Amniotic stem cell (primary cell): ENCODE measurements at places on chromosomes 3 and 15.

GRCh38 chr3:88307666-88308065 is 157.9 kb downstream of the C3orf38 start:
- DNase-seq: no peak

- DNase-seq: no peak
Observed at GRCh38 chr3:72329354-72329753, 518.9 kb downstream of the SHQ1 start.

- no peak for DNase-seq
Observed at GRCh38 chr15:34628577-34629152, 45.2 kb upstream of the GOLGA8B start.

GRCh38 chr3:183161552-183162336 is 790 bp downstream of the LAMP3 start:
- no peak for DNase-seq

DNA sequence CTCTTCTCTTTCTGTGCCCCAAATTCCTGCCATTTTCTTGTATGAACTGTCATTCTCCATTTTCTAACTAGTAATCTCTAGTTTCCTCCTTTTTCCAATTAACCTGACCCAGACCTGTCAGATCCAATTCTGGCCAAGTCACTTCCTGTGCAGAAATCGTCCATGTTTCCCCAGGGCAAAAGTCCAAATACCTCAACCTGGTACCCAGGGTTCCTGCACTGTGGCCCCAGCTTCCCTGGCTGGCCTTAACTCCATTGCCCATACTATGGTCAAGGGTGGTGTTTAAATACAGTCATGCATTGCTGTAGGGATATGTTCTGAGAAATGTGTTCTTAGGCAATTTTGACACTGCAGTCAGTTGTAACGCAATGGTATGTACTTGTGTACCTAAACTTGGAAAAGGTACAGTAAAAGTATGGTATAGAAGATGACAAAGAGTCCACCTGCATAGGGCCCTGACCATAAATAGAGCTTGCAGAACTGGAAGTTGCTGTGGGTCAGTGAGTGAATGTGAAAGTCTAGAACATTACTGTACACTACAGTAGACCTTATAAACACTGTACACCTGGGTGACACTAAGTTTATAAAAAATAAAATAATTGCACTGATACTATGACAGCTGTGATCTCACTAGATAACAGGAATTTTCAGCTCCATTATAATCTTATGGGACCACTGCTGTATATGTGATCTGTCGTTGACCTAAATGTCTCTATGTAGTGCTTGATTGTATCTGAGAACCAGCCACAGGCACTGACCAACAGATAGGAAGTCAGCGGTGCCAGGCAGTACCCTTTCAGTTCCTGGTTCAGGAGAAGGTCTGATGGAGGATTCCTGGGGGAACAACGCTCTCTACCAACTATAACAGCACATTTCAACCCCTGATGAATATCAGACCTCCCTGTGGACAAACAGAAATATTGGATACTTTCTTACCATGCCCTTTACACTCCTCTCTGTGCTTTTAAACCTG is 336.1 kb upstream of the PROK2 start:
- no peak for DNase-seq

GRCh38 chr15:95864467-95864886 is 466.0 kb upstream of the NR2F2 start:
- DNase-seq: no peak

DNA sequence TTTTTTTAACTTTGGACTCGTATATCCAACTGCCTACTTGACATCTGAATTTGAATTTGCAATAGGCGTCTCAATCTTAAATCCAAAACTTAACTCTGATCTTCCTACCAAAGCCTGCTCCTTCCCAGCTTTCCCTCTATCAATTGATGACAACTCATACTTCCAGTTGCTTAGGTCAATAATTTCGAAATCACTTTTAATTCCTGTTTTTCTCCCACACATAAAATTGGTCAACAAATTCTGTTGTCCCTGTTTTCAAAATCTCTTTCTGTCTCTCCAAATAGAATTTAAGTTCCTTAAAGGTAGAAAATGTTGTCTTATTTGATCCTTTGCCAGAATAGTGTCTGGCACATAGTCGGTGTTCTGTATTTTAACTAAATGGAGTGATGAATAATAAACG is 332.4 kb downstream of the SATB1 start:
- DNase-seq: no peak

DNA sequence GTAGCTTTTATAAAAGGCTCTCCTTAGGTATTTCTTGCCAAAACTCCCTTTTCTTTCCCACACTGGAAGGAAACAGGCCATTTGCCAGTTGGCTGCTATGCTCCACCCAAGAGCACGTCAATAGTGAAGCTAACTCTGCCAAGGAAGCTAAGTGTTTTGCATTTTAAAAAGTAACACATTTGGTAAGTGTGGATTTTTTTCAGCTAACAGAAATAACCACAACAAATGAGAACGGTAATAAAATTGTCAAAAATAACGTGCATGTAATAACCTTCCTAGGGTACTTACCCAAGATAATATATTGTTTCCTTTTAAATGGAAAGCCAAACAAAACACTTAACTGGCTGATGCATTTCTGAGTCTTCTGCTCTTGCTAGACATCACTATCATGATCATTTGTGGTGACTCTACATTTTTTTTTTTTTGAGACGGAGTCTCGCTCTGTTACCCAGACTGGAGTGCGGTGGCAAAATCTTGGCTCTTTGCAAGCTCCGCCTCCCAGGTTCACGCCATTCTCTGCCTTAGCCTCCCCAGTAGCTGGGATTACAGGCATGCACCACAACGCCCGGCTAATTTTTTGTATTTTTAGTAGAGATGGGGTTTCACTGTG is 4.6 kb downstream of the DPP8 start:
- no peak for DNase-seq

- DNase-seq: no peak
Observed at GRCh38 chr15:69156736-69157381, 3.6 kb upstream of the GLCE start.

- no peak for DNase-seq
Observed at GRCh38 chr15:90823455-90823974, 44.9 kb upstream of the FURIN start.

- no peak for DNase-seq
Observed at GRCh38 chr3:185961675-185962232, 23.9 kb upstream of the TRA2B start.

DNA sequence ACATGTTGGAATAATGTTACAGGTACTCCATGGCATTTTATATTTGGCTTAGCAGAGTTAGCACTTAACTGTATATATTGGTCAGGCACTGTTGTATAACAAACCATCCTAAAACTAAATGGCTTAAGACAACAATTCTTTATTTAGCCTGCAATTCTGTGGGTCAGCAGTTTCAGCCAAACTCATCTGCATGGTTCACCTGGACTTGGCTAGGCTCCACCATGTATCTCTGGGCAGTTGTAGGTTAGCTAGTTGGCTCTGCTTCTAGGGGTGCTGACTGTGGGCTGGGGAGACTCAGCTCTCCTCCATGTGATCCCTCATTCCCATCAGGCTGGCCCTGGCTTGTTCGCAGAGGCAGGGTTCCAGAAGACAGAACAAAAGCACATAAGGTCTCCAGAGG is 34.4 kb downstream of the RARB start:
- DNase-seq: no peak

- DNase-seq: no peak
Observed at GRCh38 chr3:116425126-116425525, 20.2 kb downstream of the LSAMP start.

DNA sequence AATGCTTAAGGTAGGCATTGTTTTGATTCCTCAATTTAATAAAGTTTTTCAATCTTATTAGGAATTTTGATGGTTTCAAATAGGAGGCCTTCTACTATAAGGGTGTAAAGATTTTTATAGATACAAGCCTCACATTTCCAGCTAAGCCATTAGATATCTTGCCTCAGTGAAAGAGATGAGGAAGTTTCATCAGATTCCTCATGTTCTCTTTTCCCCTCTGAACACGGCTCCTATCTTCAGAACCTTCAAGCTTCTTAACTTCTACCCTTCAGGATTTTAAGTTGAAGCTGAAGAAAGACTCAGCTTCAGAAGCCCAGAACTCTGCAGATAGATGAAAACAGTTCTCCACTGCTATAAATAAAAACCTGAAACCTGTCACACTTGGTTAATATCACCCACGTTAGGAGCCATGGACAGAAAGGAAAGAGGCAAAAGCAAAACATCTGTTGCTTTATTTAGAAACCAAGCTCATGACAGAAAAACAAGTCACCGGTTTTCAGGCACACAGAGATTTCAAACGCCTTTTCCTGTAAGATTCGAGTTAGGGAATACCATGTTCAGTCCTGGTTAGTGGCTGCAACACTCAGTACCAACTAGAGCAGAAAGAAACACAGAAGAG is 82.2 kb upstream of the GOLGA8B start:
- no peak for DNase-seq

- no peak for DNase-seq
Observed at GRCh38 chr15:51727141-51727897, 10.1 kb downstream of the LYSMD2 start.

DNA sequence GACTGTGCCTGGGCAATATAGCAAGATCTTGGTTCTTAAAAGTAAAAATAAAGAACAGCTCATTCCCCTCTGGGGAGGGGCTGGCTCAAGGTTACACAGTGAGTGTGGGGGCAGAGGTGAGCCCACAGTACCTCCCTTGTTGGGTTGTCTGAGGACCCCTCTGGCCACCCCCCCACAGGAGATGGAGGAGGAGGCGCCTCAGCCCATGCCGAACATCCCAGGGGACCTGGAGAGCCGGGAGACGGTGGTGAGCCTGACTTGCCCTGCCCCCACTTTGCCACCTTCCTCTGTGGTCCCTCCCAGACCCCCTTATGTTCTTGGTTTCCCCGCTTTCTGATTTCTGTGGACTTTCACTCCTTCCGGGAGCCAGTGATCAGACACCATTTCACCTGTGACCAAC is 28.7 kb downstream of the NGRN start:
- DNase-seq: no peak

DNA sequence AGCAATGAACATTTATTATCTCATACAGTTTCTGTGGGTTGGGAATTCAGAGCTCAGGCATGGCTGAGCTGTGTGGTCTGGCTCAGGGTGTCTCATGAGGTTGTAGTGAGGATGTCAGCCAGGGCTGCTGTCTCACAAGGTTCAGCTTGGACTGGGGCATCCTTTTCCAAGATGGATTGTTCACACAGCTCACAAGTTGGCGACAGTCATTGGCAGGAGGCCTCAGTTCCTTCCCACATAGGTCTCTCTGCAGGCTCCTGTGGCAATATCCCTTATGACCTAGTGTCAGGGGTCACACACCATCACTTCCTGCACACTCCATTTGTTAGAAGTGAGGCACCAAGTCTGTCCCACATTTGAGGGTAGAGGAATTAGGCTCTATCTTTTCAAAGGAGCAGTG is 56.0 kb downstream of the RPLP1 start:
- no peak for DNase-seq

DNA sequence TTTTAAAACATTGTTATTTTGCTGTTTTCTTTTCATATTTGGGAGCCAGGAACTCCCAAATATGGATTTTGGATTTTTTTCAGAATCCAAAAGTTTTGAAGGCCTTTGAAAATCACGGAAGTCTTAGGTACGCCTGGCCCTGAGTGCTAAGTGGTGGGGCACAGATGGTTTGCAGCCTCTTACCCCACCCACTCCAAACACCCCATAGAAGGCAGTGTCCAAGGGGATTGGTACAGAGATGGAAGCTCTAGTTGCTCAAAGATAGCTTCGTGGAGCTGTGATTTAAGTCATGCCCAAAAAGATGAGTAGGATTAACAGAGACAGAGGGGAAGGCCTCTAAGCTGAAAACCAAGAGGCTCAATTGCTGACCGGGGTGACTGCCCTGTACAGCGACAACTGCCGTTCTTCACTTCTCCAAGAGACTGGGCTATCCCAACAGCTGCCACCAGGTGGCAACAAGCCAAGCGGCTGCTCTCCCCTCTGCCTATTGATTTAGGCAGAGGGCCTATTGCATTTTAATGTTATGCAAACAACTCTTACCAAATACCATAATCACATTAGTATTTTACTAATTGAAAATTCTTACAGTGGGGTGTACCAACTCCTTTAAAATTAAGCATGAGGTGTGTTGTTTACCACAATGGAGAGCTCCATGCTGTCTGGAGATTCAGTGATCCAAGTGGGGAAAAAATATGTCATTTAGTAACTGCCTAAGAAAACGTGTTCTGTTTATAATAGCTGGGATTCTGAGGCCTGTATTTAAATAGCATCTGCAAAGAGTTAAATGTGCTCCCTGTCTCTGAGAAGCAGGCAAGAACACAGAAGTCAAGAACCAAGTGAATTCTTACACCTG is 64.0 kb upstream of the C15orf61 start:
- peak; percentile 52 for DNase-seq

- no peak for DNase-seq
Observed at GRCh38 chr3:4865714-4866113, 113.5 kb upstream of the BHLHE40 start.

DNA sequence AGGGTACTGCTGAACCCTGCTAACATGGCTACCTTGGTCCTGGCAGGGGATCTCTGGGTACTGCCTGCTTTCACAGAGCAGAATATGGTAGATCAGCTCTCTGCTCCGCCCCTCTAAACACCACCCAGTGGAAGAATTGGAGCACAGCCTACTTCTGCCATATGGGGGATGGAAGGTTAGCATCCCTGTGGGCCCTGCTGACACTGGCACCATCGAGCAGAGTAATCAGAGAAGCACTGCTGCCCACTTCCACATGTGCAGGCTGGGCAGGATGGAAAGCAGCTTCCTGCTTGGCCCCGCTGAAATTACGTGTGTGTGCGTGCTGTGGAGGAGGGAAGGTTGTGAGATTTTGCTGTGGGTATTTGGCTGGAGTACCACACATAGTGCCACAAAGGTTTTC is 24.8 kb downstream of the CCR1 start:
- DNase-seq: no peak

DNA sequence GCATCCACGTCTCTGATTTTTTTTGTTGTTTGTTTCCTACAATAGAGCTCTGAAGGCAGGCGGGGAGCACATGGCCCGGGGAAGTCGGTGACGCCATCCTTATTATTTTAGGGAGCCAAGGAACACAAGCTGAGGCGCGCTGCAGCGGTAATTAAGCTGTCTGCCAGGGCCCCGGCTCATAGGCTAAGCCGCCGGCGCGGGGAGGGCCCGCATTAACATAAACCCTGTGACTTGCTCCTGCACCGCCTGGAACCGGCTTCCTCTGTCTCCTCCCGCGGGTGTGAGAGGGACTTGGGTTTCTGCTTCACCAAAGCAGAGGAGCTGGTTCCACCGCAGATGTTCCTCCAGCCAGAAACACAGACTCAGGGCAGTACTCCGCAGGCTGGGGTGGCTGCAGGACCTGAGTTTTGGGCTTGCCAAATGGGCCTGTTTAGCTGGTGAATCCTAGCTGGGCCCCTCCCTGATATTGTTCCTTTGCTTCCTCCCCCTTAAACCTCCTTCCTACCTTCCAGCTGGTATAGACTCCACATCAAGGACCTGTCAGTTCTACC is 25.3 kb downstream of the ANP32A start:
- DNase-seq: no peak

DNA sequence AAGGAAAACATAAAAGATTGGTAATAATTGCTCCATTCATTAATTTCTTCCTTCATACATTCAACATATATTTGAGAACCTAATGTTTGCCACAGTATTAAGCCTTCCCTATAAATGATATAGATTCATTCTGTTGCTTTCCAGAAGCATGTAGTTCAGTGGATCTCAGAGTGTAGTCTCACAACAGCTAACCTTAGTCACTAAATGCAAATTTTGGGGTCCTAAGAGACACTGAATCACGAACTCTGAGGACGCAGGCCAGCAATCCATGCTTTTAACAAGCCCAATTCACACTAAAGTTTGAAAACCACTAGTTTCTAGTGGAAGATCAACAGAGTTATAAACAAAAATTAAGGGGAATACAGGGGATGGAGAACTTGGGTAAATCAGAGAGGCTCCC is 7.2 kb upstream of the AQR start:
- DNase-seq: no peak
